Bronchial epithelial cell (primary cell): ENCODE measurements at places on chromosomes 4 and X.
A peak's percentile ranks its signal among the peaks of the same experiment; 100 is the strongest.

- no peak for DNase-seq
These were observed 1.1 kb downstream of the SLC38A5 start for GRCh38 chrX:48468693-48469691.

- no peak for DNase-seq
These were observed 69.7 kb downstream of the MCUB start for GRCh38 chr4:109629775-109630174.

DNA sequence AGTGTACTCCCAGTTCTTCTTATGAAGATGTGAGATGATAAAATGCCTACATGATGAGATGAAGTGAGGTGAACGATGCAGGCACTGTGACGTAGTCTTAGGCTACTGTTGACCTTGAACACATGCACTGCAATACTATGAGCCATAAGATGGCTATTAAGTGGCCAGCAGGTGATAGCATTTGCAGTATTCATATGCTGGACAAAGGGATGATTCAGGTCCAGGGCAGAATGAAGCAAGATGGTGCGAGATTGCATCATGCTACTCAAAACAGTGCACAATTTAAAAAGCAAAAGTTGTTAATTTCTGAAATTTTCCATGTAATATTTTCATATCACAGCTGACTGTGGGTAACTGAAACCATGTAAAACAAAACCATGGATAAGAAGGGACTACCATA, 781.4 kb downstream of the PCDH18 start:
- peak; percentile 13 for DNase-seq

GRCh38 chr4:135838889-135839288, 1637.3 kb upstream of the PABPC4L start:
- peak; percentile 4 for DNase-seq

DNA sequence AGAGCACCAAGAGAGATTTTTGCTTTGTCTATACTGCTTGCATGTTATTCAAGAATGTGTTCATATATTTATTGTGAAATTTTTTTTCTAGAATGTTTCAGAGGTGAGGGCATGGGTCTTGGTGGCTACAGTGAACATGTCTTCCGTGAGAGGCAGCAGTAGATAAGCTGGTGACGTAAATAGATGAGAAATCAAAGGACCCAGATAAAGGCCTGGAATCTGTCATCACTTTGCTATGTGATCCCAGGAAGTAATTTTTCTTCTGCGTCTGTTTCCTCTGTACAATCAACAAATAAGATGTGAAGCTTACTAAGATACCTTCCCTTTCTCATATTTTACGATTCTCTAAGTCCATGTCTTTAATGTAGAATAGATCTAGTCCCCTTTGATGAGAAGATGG, 129.1 kb downstream of the COL4A6 start:
- peak; percentile 86 for DNase-seq
